ENCODE measurements at places on chromosomes 13 and 19.
A peak's percentile ranks its signal among the peaks of the same experiment; 100 is the strongest.

DNA sequence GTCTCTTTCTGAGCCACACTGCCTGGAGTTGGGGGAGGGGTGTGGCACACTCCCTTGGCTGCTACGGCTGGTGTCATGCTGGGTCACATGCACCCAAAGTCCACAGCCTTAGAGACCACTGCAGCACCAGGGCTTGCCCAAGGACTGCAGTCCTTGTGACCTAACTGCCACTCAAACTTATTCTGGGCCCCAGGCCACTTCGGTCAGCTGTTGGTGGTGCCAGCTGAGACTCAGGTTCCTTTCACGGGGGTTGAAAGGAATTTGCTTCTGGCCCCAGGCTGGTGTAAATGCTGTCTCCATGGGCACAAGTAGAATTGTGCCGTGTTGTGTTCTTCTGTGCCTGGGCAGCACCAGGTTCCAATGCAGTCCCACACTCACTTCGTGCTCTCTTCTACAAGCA is 9.5 kb upstream of the VN1R1 start:
- DNase-seq: no peak

DNA sequence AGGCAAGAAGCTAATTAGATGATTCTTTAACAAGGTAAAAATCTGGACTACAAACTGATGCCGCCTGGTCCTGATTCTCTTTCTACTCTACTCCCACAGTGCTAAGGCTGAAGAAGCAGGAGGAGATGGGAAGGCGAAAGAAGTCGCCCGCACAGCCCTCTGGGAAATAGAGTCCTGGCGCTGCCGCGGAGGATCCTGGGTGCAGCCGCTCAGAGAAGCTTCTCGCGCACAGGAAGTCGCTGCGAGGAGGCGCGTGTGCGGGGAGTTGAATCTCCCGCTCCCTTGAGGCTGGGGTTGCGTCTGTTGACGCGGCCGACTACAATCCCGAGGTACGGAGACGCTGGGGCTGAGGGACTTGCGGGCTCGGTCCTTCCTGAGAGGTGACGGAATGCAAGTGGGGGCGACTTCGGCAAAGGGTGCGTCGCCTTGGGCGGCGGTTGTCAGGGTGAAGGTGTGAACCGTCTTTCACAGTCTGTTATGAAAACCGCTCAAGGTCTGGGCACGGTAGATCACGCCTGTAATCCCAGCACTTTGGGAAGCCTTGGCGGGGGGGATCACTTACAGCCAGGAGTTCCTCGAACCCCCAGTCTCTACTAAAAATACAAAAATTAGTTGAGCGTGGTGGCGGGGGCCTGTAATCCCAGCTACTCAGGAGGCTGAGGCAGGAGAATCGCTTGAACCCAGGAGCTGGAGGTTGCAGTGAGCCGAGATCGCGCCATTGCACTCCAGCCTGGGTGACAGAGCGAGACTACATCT is at the start of gene ZNF473:
ZNF473 (plus strand) TSS at position 212 of the 756 bp plus-strand sequence. CDS start 5,078 bp downstream, outside the sequence.
- peak; percentile 81 for DNase-seq

DNA sequence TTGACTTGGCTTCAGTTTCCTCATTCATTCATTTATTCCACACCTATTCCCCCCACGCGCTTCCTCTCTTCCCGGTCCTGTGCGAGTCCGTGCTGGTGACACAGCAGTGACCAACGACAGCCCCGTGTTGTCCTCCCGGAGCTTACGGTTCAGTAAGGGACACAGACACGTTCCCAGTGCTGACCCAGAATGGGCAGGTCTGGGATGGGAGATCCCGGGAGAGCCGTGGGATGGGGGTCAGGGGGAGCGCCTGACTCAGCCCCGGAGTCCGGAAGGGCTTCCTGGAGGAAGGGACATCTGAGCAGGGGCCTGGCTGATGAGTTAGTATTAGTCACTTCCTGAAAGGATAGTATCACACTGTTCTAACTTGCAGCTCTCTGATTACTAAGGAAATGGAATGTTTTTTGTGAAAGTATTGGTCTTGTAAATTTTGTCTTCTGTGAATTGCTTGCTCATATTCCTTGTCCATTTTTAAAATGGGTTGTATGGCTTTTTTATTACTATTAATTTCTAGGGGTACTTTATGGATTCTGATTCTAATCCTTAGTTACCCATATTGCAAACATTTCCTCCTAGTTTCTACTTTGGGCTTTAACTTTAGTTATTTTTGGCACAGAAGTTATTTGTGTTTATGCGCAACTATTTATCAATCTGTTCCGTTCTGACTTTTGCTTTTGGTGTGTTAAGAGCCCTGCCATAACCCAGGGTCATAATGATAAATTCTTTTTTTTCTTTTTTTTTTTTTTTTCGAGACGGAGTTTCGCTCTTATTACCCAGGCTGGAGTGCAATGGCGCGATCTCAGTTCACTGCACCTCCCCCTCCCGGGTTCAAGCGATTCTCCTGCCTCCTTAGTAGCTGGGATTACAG is 708 bp upstream of the ERCC1 start:
- DNase-seq: no peak

DNA sequence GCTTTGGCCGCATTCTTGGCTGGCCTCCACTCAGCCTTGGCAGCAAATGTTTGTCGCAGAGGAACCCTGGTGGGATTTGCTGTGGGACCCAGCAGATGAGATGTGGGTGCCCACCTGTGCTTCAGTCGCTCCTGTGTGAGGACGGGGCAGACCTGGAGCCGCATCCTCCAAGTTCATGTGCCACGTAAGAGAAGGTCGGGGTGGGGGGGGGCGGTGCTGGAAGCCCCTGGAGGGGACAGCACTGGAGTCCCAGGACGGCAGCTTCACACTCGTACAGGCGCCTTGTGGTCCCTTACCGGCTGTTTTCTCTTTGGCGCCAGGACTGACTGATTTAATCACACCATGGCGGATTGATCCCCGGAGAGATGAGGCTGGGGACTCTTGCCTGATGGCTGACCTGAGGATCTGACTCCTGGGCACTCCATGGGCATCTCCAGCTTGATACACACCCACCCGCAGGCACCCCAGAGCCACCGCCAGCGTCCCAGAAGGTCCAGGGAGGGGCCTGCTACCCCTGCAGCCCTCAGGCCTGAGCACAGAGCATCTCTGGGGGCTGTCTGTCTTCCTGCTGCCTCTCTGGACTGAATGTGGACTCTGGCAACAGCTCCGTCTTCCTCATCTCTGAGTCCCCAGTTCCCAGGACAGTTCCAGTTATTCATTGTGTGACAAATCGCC is 10.0 kb upstream of the GRTP1 start:
- DNase-seq: no peak

DNA sequence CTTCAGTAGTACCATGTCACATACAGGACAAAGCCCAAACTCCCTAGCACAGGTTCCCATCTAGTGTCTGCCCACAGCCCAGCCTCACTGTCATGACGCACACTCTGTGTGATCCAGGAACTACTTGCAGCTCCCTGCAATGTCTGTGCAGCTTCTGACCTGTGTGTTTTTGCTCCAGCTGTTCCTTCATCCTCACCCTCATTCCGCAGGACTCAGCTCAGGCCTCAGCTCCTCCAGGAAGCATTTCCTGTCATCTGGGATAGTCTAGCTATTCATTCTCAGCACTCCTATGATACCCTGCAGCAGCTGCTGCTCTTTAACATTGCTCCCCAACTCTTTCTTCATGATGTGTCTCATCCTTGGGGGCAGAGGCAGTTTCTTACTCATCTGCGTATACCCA is 56.1 kb downstream of the ENOX1 start:
- DNase-seq: no peak

DNA sequence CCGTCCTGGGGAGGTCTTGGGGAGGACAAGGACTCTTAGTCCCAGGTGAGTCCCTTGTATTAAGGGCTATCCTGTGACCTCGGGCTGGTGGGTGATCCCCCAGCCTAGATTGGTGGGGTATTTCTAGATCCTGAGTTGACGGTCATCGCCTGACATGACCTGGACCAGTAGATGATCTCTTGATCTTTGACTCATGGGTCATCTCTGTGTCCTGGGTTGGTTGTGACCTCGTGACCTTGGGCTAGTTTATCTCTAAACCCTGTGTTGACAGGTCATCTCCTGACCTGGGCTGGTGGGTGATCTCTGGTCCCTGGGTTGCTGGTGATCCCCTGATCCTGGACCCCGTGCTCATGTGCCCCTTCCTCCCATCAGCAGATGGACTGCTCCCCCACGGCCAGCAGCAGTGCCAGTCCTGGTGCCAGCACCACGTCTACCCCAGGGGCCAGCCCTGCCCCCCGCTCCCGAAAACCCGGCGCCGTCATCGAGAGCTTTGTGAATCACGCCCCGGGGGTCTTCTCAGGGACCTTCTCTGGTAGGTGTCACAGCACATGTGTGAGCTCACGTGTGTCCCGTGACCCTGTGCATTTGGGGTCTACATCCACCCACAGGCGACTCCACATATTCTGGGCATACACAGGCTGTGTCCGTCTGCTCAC is 6.3 kb downstream of the MIDN start:
- no peak for DNase-seq

DNA sequence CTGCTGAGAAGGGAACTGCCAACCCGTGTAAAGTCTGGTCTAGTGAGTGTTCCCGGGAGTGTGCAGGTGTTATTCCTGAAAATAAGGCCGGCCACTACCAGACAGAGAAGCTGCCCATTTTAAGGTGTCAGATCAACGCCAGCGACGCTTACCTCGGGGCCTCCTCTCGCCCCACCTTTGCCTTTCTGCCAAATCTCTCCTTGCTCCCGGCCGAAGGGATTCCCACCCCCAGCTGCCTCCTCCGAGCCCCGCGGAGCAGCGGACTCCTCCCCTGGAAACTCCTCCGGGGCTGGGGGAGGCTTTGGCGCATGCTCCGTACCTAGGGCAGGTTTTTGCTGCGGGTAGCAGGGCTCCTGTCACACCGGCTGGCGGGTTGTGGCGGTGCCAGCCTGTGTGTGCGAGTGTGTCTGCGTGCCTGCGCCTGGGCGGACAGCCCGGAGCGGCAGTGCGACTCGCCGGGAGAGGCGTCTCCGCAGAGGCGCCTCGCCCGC is at the start of gene HS6ST3:
HS6ST3 (plus strand) TSS at position 359 of the 491 bp plus-strand sequence.
- DNase-seq: no peak

GRCh38 chr19:48248081-48248833 is 7.5 kb downstream of the CARD8 start:
- no peak for DNase-seq

DNA sequence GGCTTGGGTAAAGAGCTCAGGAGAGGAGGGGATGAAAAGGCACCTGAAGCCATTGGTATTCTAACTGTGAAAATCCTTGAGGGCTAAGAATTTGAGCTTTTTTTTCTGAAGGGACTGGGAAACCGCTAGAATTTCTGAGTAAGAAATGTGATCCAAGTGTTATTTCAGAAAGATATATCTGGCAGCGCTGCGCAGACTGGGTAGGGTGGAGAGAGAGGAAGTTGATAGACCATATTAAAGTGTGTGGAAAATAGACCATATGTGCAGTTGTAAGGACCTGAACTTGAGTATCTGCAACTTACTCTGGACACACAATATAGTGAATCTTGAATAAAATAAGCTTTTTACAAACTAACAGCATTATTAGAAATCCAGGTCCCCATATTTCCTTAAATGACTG is 427.4 kb downstream of the NDFIP2 start:
- DNase-seq: no peak

DNA sequence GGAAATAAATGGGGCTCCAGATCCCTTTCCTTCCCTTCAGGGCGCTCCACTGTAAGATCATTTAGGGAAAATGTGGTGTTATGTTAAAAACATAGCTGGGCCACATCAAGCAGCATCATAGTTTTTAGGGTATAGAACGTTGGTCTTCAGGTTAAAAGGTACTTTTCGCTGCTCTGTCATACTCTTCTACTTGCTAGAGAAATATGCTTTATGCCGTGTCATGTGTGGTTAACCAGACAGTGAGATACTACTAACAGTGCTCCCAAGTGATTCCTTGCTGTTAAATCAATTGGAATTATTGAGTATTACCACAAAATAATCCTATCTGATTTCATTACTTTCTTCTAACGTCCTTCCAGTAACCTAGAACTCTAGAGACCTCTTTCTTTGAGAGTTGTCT is 1.1 kb upstream of the NDFIP2 start:
- DNase-seq: no peak

GRCh38 chr13:114089341-114089740 is 43.1 kb downstream of the RASA3 start:
- DNase-seq: no peak

- no peak for DNase-seq
These were observed 40.8 kb downstream of the BRD4 start for GRCh38 chr19:15291548-15292021.

- DNase-seq: no peak
These were observed 4.3 kb upstream of the POSTN start for GRCh38 chr13:37602733-37603381.

- no peak for DNase-seq
These were observed 80.7 kb downstream of the RNASEH2B start for GRCh38 chr13:50990065-50990817.

DNA sequence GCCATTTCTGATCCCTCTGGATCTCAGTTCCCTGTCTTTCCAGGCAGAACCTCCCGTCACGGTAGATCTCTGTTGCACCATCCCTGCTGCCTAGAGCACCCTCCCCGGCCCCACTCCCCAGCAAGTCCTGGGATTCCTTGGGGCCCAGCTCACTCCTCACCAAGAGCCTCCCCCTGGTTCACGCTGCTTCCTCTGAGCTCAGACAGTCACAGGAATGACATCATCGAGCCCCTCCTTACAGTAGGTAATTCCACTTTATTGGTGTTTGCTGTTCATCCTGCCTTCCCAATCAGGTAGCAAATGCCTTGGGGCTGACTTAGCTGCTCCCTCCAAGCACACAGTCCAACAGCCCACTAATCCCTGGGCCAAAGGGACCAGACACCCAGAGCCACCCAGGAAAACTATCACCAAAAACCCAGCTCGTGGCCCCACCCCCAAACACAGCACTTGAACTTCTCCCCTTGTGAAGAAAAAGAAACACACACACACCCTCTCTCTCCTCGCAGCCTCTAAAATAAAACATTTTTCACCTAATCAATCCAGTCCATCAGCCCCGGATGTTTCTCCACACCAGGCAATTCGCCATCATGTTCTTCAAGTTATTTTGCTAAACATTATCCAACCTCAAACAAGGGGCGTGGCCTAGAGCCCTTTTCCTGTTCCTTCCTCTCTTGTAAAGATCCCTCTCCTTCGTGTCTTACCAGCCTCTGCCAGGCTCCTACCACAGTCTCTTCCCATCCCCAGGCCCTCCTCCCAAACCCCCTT is 2.5 kb downstream of the NAPA start:
- DNase-seq: no peak

- peak; percentile 57 for DNase-seq
These were observed 5.5 kb upstream of the EMP3 start for GRCh38 chr19:48319647-48320541.

DNA sequence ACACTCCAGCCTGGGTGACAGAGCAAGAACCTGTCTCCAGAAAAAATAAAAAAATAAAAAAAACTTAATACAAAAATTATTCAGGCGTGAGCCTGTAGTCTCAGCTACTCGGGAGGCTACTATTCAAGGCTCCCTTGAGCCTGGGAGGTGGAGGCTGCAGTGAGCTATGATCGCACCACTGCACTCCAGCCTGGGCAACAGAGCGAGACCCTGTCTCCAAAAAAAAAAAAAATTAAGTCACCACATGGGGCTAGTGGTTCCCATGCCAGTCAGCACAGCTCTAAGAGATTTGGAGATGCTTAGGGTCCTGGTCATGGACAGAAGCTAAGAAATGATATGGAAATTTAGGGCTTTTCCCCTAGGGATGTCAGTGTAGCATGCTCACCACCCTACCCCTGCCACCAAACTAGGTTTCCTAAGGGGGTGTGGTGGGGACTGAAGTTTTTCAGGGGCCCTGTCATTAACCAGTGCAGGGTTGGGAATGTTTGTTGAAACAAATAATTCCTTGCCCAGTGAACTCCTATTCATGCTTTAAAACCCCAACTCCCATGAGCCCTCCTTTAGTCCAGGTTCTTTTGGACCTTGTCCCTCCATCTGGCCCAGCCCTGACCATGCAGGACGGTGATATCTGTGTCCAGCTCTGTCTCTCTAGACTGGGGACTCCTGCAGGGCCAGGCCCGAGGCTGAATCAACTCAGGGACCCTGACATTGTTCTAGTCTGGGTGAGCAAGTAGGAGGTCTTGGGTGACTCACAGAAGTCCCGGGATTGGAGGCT is 1.8 kb downstream of the FCHO1 start:
- no peak for DNase-seq

Data from activated naive CD4-positive, alpha-beta T cell (primary cell).